KG1 (cell line): ENCODE measurements at places on chromosomes 2 and 18.

GRCh38 chr2:24853046-24853445 lies 59.8 kb downstream of the CENPO start:
- DNase-seq = no peak

DNA sequence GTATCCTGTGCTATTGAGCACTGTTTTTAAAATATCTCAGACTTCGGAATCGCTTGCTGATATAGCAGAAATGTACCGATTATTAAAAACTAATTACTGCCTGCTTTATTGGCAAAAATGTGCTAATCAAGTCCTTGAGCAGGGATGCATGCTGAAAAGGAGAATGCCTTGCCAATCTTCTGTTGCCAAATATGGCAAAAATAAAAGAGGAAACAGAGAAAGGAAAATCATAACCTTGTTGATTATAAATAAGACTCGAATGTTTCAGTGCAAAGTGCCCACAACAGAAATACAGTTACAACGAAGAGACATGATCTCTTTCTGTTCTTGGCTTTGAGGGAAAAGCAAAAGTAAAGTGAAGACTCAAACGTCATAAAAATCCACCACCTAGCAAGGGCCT lies 248.5 kb downstream of the TMEM182 start:
- DNase-seq = no peak

- no peak for DNase-seq
These were observed 293.6 kb downstream of the SOX11 start for GRCh38 chr2:5985536-5986385.

- DNase-seq = no peak
These were observed 50.6 kb upstream of the NEMP2 start for GRCh38 chr2:190584980-190585661.

DNA sequence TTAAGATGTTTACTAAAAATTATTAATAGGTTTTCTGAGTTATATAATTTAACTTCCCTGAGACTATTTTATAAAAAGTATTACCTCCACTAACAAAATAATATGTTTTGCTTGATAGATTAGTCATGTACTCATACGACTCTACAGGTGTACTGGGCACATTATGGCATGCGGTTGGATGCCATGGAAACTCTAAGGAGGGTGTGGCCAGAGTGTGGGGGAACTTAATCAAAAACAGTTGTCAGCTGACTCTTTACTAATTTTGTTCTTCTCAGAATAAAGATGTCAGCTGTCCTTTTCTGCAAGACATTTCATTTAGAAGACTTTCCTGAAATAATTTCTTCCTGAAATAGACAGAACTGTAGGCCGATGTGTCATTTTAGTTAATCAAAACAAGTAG lies 228.3 kb upstream of the SIX3 start:
- DNase-seq = no peak

DNA sequence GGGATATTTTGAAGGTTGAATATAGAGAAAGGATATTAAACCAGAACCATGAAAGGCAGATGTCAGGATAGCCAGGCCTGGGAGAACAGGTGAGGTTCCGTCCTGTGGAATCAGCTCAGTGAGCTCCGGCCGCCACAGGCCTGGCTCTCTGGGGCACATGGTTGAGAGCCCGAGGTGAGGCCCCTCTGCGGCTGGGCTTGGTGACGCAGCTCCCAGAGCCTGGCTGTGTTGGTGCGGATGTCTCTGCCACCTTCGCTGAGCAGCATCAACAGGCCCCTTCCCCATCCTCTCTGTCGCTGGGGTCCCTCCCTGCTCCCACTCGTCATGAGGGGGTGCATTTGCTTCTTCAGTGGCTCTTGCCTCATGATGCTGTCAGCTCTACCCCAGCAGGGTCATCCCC lies 70.7 kb upstream of the PXDN start:
- no peak for DNase-seq

- no peak for DNase-seq
These were observed 21.8 kb upstream of the GLS start for GRCh38 chr2:190858817-190859216.
